H1 (cell line): ENCODE measurements at places on chromosomes 5 and 9.

- DNase-seq: no peak
Measured at GRCh38 chr5:93899026-93899600, 157.7 kb upstream of the POU5F2 start.

DNA sequence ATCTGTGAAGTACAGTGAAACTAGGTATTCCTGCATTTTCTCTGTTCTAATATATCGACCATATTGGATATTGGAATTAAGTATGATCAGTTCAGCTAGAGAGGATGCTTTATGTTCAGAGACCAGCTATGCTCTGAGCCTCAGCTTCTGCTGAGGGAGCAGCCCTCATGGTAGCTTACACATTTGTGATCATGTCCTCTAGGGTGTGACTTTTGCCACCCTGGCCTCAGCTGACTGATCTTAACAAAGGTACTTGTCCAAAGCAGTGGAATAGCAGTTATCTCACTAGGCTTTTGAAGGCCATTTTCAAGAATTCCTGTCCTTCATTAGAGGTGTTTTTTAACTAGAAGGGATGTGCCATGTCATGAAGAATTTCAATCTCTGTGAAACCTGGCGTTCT lies 9.3 kb downstream of the SCAMP1 start:
- DNase-seq: no peak

DNA sequence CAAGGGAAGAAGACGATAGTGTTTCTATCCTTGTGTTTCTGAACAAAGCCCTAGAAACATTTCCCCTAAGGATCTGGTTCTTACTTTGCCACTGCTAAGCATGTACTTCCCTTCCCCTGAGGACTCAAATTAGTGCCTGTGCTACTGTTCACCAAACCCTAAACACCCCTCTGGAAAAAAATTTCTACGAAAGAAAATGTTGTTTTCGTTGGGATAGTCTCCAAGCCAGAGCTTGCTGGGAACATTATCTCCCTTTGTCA lies 294.6 kb downstream of the BNC2 start:
- no peak for DNase-seq

- no peak for DNase-seq
Measured at GRCh38 chr9:26940779-26941178, 6.3 kb downstream of the PLAA start.

GRCh38 chr9:12494411-12494810 lies 198.8 kb upstream of the TYRP1 start:
- DNase-seq: no peak

DNA sequence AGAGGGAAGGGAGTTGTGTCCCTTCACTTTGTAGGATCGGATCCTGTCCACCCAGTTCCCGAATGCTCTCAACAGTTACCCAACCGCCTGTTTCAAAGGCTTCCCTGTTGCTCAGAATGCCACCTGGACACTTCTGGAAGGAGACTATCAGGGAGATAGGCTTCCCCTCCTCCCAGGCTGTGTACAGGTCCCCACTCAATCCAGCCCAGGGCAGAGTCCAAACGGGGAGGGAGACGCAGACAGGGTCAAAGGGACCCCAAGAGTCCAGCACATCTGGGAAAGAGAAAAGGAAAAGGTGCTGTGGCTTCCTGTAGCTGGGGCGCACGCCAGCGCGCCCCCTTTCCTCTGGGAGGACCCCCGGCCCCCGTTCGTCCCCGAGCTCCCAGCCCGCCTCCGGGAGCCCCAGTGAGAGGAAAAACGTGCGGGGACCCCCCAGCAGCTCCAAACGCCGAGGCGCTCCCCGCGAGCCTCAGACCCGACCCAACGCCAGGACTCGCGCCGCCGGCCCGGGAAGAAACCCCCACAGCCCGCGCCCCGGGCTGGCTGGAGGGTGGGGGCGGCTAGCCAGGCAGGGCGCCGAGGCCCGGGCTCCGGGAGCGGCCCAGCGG lies 640 bp downstream of the SURF4 start:
- no peak for DNase-seq
